ENCODE measurements at places on chromosomes 13 and 19.

DNA sequence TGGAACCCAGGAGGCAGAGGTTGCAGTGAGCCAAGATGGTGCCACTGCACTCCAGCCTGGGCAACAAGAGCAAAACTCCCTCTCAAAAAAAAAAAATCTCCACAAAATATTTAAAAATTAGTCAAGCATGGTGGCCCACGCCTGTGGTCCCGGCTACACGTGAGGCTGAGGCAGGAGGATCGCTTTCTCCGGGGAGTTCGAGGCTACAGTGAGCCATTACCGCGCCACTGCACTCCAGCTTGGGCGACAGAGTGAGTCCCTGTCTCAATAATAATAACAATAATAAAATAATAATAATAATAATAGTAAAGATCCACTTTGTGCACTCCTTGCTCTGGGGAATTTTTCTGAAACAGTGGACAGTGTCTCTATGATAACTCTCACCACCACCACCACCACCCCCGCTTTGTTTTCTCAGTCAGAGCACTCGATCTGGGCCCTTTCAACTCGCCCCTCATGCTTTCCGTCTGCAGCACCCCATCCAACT is 8.7 kb downstream of the NAPSA start:
- H3K27ac ChIP-seq: no peak overlapping the region
- H3K4me3 ChIP-seq: no peak overlapping the region
- H3K36me3 ChIP-seq: no peaks in the 10 kb centered on the region
- DNase-seq: no peak
- peaks cover 12% of the 10 kb centered on the region for H3K4me1 ChIP-seq

DNA sequence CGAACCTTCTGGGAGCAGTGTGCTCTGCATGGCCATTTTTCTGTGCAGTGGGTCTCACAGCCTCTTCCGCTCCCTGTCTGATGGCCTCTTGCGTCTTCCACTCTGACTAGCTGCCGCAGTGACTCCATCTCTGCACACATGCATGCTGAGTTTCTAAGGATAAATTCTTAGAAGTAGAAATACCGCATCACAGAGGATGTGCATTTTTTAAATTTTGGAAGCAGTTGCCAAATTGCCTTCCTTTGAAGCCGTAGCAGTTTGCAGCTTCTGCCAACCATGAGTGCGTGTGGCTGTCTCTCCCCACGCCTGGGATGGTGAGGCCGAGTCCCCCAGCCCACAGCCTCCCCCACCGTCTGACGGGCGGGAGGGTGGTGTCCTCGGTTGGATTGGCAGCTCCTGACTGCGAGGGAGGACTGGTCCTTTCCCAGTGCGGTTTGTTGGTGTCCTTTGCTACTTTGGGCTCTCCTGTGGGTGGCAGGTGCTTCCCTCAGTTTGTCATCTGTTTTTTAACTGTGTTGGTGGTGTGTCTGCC is 9.8 kb downstream of the FZR1 start:
- H3K4me3 ChIP-seq: no peak overlapping the region
- peaks cover 81% of the 10 kb centered on the region for H3K4me1 ChIP-seq
- H3K36me3 ChIP-seq: peaks cover 4% of the 10 kb centered on the region
- no peaks in the 10 kb centered on the region for H3K27me3 ChIP-seq

DNA sequence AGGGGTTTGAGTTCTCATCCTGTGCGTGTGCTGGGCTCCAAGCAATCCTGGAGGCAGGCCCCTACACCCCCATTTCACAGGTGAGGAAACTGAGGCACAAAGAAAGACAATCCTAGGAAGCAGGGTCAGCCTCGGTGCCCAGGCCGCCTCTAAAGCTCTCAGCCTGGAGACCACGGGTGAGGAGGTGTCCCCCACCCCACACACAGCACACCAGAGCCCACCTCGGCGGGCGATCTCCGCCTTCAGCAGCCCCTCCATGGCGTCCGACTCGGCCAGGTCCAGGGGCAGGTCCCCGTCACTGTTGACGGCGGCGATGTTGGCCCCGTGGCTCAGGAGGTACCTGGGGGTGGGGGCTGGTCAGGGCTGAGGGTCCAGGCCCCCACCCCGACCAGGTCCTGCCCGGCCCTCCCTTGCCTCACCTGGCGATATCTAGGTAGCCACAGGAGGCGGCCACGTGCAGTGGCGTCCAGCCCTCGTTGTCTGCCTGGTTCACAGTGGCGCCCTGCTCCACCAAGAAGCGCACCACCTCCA is 5.1 kb downstream of the PPP1R12C start:
- no peak for DNase-seq
- peaks cover 60% of the 10 kb centered on the region for H3K4me1 ChIP-seq
- no peaks in the 10 kb centered on the region for H3K36me3 ChIP-seq
- H3K4me3 ChIP-seq: no peak overlapping the region
- H3K27me3 ChIP-seq: no peaks in the 10 kb centered on the region

DNA sequence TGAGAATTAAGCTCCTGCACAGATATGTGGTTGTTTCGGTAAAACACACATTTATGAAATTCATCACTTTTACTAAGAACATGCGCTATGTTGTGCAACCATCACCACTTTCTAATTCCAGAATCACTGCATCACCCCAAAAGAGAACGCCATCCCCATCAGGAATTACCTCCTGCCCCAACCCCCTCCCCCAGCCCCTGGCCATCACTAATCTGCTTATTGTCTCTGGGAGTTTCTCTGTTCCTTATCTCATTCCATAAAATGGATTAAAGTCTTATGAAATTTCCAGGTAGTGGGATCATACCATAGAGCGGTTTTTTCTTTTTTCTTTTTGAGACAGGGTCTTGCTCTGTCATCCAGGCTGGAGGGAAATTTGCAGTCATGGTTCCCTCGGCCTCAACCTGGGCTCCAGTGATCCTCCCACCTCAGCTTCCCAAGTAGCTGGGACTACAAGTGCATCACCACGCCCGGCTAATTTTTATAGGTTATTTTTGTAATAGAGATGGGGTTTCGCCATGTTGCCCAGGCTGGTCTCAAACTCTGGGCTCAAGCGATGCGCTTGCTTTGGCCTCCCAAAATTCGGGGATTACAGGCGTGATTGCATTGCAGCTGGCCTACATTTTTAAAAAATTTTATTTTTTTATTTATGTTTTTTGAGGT is 3.5 kb downstream of the ZSCAN5B start:
- H3K36me3 ChIP-seq: no peaks in the 10 kb centered on the region
- no peaks in the 10 kb centered on the region for H3K4me1 ChIP-seq
- no peak for DNase-seq
- no peaks in the 10 kb centered on the region for H3K27me3 ChIP-seq
- no peak overlapping the region for H3K27ac ChIP-seq

DNA sequence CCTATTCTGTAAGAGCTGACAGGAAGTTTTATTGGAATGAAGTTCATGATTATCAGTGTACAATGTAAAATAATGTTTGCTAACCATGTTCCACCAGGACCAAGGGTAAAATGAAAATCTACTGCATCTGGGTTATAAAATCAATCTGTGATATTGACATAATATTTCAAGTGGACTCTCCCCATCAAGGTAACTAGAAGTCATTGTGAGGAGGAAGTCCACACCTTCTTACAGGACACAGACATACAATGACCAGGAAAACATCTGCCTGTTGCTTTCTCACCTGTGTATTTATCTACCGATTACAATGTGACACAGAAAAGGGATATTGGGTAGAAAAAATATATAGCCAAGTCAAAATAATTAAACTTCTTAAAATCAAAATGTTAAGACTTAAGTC is 140.7 kb upstream of the RFC3 start:
- no peak overlapping the region for H3K27ac ChIP-seq
- H3K36me3 ChIP-seq: no peaks in the 10 kb centered on the region
- H3K27me3 ChIP-seq: no peaks in the 10 kb centered on the region
- no peak for DNase-seq

DNA sequence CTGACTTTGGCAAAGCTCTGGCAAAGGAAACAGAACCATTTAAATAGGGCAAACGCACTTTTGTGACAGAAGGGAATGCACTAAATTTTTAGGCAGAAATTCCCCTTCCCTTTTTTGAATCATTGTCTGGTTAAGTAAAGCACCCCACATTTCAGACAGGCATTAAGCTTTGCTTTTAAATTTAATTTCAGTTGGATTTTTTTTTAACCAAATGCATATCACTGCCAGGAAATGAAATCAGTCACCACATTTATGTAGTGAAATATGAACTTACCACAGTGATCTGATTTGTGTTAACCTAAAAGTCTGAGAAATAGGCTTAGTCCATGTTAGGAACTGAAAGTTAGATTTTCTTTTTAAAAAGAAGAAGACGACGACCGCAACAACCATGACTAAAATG is 10.8 kb downstream of the GPR183 start:
- no peaks in the 10 kb centered on the region for H3K27me3 ChIP-seq
- no peaks in the 10 kb centered on the region for H3K4me1 ChIP-seq
- H3K36me3 ChIP-seq: peaks cover 6% of the 10 kb centered on the region
- H3K27ac ChIP-seq: no peak overlapping the region
- no peak for DNase-seq

DNA sequence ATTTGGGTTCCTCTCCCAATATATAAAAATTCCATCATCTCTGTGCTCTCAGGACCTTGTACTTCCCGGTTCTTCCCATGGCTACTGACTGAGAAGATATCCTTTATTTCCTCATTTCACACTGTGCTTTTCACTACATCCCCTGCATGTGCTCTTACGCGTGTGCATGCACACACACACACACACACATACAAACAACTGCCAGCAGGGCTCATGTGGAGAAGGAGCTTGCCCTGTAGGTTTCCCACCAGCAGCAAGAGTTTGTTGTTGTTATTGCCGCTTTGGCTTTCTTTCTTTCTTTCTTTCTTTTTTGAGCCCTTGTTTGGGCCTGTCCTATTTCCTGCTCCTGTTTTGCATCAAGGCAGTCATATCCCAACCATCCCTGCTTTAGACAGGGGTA is 43.6 kb downstream of the TEX26 start:
- H3K4me1 ChIP-seq: peaks cover 22% of the 10 kb centered on the region
- H3K27me3 ChIP-seq: no peaks in the 10 kb centered on the region
- no peak overlapping the region for H3K27ac ChIP-seq
- no peak for DNase-seq
- no peak overlapping the region for H3K4me3 ChIP-seq
- H3K36me3 ChIP-seq: no peaks in the 10 kb centered on the region

GRCh38 chr13:106593132-106593531 is 25.2 kb upstream of the ARGLU1 start:
- no peaks in the 10 kb centered on the region for H3K27me3 ChIP-seq
- H3K4me1 ChIP-seq: no peaks in the 10 kb centered on the region
- no peak overlapping the region for H3K27ac ChIP-seq
- H3K4me3 ChIP-seq: no peak overlapping the region

- no peak overlapping the region for H3K27ac ChIP-seq
- H3K27me3 ChIP-seq: no peaks in the 10 kb centered on the region
- peaks cover 18% of the 10 kb centered on the region for H3K4me1 ChIP-seq
- DNase-seq: no peak
Measured at GRCh38 chr13:102606537-102607309, 9.9 kb downstream of the TPP2 start.

GRCh38 chr19:54461613-54462012 is 2.0 kb downstream of the LENG9 start:
- peaks cover 32% of the 10 kb centered on the region for H3K4me1 ChIP-seq
- DNase-seq: no peak
- H3K4me3 ChIP-seq: no peak overlapping the region
- no peaks in the 10 kb centered on the region for H3K27me3 ChIP-seq
- no peaks in the 10 kb centered on the region for H3K36me3 ChIP-seq

DNA sequence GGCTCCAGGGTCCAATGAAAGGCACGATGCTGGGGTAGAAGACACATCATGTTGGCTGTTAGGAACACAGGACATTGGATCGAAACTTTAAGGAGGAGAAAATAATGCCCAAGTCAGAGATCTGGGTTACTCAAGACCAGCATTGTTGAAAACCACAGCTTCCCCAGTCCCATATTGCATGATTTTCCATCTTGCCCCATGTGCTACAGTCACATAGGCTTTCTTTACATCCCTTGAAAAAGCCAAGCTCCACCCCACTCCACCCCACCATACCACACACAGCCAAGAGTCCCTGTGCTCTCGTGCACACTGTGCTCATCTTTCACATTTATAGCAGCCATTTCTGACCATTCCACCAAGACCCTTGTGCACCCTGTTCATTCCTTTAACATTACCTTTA is 636.2 kb downstream of the DIAPH3 start:
- H3K4me3 ChIP-seq: no peak overlapping the region
- no peaks in the 10 kb centered on the region for H3K36me3 ChIP-seq
- no peaks in the 10 kb centered on the region for H3K27me3 ChIP-seq
- no peaks in the 10 kb centered on the region for H3K4me1 ChIP-seq
- no peak for DNase-seq
- H3K27ac ChIP-seq: no peak overlapping the region

DNA sequence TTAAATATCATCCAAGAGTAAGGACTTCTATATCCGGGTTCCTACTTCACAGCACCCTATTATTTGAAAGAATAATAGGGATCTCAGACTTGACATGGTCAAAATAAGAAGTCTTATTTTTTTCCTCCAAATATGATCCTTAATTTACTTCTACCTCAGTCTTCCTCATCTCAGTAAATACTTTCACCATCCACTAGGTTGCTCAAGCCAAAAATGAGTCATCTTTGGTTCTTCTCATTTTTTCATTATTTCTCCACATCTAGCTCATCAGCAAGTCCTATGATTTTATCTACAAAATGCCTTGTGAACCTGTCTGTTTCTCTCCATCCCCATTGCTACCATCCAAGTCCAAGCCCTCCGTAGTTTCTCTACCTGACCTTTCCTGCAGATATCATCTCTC is 121.9 kb upstream of the GJB6 start:
- no peaks in the 10 kb centered on the region for H3K36me3 ChIP-seq
- no peak overlapping the region for H3K27ac ChIP-seq

GRCh38 chr19:34428549-34429285 is 536 bp downstream of the UBA2 start:
- peaks cover 51% of the 10 kb centered on the region for H3K4me1 ChIP-seq
- H3K4me3 ChIP-seq: peak overlapping the region; percentile 95
- no peak for DNase-seq
- H3K27ac ChIP-seq: peak overlapping the region; percentile 88
- no peaks in the 10 kb centered on the region for H3K36me3 ChIP-seq

- no peaks in the 10 kb centered on the region for H3K4me1 ChIP-seq
- DNase-seq: no peak
- H3K4me3 ChIP-seq: no peak overlapping the region
- H3K27ac ChIP-seq: no peak overlapping the region
Measured at GRCh38 chr13:79847882-79848592, 367.1 kb downstream of the NDFIP2 start.

DNA sequence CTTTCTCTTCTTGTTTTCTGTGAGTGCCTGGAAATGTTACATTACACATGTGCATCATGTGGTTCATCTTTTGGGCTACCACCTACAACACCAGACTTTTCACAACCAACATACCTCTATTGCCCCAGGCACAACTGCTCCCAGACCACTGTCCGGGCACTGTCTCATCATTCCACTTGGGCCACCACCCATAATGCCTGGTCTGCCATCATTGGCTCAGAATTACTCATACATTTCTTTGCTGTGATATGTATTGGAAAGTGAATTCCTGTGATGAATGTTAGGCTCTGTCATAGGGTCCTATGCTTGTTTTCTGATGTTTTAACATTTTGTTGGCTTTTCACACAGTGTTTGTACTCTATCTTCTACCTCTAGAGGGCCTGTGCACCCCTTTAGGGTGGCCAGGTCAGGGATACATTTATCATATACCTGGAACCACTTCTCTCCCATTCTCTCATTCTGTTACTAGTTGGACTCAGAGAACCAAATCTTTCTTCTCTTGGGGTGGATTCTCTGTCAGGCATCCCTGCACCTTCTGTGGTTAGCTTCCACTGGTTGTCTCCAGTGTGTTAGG is 172.8 kb downstream of the NHLRC3 start:
- no peaks in the 10 kb centered on the region for H3K36me3 ChIP-seq
- no peak for DNase-seq
- no peaks in the 10 kb centered on the region for H3K27me3 ChIP-seq

- H3K4me3 ChIP-seq: no peak overlapping the region
- no peaks in the 10 kb centered on the region for H3K4me1 ChIP-seq
- no peaks in the 10 kb centered on the region for H3K27me3 ChIP-seq
- no peak overlapping the region for H3K27ac ChIP-seq
- no peaks in the 10 kb centered on the region for H3K36me3 ChIP-seq
Measured at GRCh38 chr13:32491028-32491427, 47.6 kb downstream of the N4BP2L2 start.
